Stimulated activated CD4-positive, alpha-beta T cell treated with anti-CD3 and anti-CD28 coated beads, Interleukin-4, amount 100 ng/mL, for 4 hours (primary cell): ENCODE measurements at places on chromosomes 12 and 14.

DNA sequence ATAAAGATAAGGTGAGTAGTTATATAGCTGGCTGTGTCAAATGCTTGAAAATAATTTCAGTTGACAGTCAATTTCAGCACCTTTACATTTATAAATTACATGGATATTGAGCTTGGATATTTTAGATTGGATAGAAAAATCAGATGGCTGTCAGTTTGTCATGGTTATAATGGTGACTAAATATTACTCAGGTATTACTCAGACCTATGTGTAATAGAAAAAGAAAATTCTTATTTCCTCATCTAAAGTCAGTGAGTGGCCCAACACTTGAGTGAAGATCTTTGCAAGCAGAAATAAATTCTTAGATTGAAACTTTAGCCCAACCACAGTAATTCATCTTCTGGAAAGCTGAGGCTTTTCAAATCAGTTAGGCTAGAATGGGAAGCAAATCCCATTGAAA, 354.4 kb downstream of the NAV3 start:
- DNase-seq = no peak

- no peak for DNase-seq
Measured at GRCh38 chr14:66802962-66803361, 295.0 kb downstream of the GPHN start.

- no peak for DNase-seq
Measured at GRCh38 chr12:51328587-51328986, 4.6 kb upstream of the BIN2 start.

DNA sequence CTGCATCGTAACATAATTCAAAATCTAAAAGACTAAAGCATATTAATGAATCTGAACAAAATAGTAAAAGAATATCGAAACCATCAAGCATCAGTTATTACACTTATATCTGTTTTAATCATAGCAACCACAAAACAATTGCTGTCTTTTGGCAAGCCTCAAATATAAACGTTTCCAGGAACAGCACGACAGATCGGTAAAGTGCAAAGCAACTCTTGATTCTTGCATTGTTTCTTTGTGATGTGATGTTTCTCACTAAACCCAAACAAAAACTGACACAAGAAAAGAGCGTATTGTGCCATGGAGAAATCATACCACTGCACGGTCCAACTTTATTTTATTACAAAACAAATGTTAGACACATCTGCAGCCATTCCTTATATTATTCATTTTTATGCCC, 9.2 kb upstream of the MYF6 start:
- DNase-seq = no peak

GRCh38 chr12:104652358-104652757, 195.6 kb downstream of the CHST11 start:
- DNase-seq = no peak

- no peak for DNase-seq
Measured at GRCh38 chr12:28699029-28699428, 450.0 kb upstream of the FAR2 start.

GRCh38 chr14:68215629-68216028, 396.1 kb downstream of the RAD51B start:
- DNase-seq = no peak

- DNase-seq = no peak
Measured at GRCh38 chr12:71075743-71076142, 82.1 kb downstream of the TSPAN8 start.

- no peak for DNase-seq
Measured at GRCh38 chr12:114384739-114385138, 21.2 kb downstream of the TBX5 start.

- DNase-seq = no peak
Measured at GRCh38 chr12:27008081-27008480, 6.1 kb downstream of the TM7SF3 start.

GRCh38 chr12:6268484-6269157, 41.9 kb upstream of the PLEKHG6 start:
- no peak for DNase-seq

DNA sequence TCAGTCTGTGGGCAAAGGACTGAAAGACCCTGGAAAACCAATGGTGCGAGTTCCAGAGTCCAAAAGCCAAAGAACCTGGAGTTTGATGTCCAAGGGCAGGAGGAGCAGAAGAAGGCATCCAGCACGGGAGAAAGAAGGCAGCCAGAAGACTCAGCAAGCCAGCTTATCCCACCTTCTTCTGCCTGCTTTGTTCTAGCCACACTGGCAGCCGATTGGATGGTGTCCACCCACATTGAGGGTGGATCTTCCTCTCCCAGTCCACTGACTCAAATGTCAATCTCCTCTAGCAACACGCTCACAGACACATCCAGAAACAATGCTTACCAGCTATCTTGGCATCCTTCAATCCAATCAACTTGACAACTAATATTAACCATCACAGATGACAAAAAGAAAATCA, 57.2 kb upstream of the CAPRIN2 start:
- DNase-seq = no peak
